ENCODE measurements at places on chromosomes 12 and 14. TPM values are rescaled to one million over a fixed set of nuclear protein-coding genes. Genes with fewer than 3 reads are reported as not detected.

The PTPRB gene
- polyA plus RNA-seq: not detected

The ZBTB1 gene
- polyA plus RNA-seq: 52.8 TPM

The P2RX7 gene
- polyA plus RNA-seq: 6.3 TPM

The MYO1A gene
- 0.55 TPM for polyA plus RNA-seq

The KCNA5 gene
- polyA plus RNA-seq: 0.72 TPM

The KLRD1 gene
- polyA plus RNA-seq: 0.55 TPM

The ASIC1 gene
- not detected for polyA plus RNA-seq

The MIPOL1 gene
- not detected for polyA plus RNA-seq

The IQSEC3 gene
- polyA plus RNA-seq: 0.01 TPM

The CLEC7A gene
- 3.4 TPM for polyA plus RNA-seq

The NPFF gene
- 0.34 TPM for polyA plus RNA-seq

The RERG gene
- not detected for polyA plus RNA-seq

The KRT79 gene
- not detected for polyA plus RNA-seq

The CCDC177 gene
- polyA plus RNA-seq: not detected

The CDCA4 gene
- polyA plus RNA-seq: 6.3 TPM

The ST8SIA1 gene
- 0.04 TPM for polyA plus RNA-seq

The GDF11 gene
- polyA plus RNA-seq: 4.5 TPM

The GLIPR1L1 gene
- polyA plus RNA-seq: not detected

The TCL1B gene
- 15.8 TPM for polyA plus RNA-seq

The CCT2 gene
- 58.2 TPM for polyA plus RNA-seq

The MGP gene
- polyA plus RNA-seq: 0.74 TPM

The PIWIL1 gene
- polyA plus RNA-seq: not detected

The FAM181A gene
- polyA plus RNA-seq: not detected

The RNASE7 gene
- not detected for polyA plus RNA-seq

The TOGARAM1 gene
- 5.2 TPM for polyA plus RNA-seq

The PLEKHG3 gene
- 0.63 TPM for polyA plus RNA-seq

The CPNE6 gene
- polyA plus RNA-seq: 0.10 TPM

The ASCL1 gene
- polyA plus RNA-seq: not detected

The PAPOLA gene
- polyA plus RNA-seq: 125 TPM

The PROX2 gene
- 0.04 TPM for polyA plus RNA-seq

The CCNK gene
- 25.2 TPM for polyA plus RNA-seq

The EPYC gene
- not detected for polyA plus RNA-seq

The KLC1 gene
- polyA plus RNA-seq: 102 TPM

The NUAK1 gene
- not detected for polyA plus RNA-seq

The FAM222A gene
- 0.49 TPM for polyA plus RNA-seq

The AKAP5 gene
- polyA plus RNA-seq: 0.21 TPM

The C12orf50 gene
- polyA plus RNA-seq: 0.07 TPM

The NGB gene
- not detected for polyA plus RNA-seq

The ACOT4 gene
- polyA plus RNA-seq: 0.12 TPM

The DTX3 gene
- polyA plus RNA-seq: 7.3 TPM

The TTC6 gene
- not detected for polyA plus RNA-seq

The GPRC5D gene
- 6.4 TPM for polyA plus RNA-seq

The VDR gene
- 0.75 TPM for polyA plus RNA-seq

The SRRM4 gene
- not detected for polyA plus RNA-seq

The TOMM20L gene
- polyA plus RNA-seq: not detected

The DDN gene
- polyA plus RNA-seq: 0.75 TPM

The SH2B3 gene
- 27.3 TPM for polyA plus RNA-seq

The ETFBKMT gene
- polyA plus RNA-seq: 0.30 TPM

Data from B cell (primary cell).